ENCODE measurements at places on chromosomes 3 and 15.

DNA sequence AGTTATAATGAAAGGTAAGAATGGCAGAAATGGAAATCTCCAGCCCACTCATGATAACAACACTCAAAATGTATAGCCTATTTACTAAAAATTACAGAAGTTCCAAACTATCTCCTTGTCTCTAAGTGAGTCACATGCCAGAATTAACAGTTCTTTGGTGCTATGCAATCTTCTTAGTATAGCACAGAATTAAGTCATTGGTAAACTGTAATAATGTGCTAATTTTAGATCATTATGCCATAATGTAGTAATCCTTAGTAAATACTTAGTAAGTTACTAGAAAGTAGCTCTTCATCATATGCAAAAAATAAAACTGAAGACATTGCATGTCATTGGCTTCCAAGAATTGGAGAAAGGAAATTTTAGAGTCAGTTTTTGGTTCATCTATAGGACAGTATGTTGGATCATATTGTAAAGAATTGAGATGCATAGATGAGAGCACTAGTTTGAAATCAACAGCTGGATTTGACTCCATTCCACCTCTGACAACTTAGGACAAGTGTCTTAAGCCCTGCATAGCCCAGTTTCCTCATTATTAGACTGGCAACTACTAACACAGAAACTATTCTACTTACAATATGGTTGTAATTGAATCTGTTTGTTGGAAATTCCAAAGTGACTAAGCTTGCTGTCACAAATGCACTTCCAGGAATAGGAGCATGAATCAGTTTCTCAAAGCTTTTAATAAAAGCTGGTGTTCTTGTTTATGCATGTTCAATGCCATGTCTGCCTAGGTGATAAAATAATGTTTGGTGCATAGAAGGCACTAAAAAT is 40.1 kb upstream of the CD47 start:
- DNase-seq: no peak

DNA sequence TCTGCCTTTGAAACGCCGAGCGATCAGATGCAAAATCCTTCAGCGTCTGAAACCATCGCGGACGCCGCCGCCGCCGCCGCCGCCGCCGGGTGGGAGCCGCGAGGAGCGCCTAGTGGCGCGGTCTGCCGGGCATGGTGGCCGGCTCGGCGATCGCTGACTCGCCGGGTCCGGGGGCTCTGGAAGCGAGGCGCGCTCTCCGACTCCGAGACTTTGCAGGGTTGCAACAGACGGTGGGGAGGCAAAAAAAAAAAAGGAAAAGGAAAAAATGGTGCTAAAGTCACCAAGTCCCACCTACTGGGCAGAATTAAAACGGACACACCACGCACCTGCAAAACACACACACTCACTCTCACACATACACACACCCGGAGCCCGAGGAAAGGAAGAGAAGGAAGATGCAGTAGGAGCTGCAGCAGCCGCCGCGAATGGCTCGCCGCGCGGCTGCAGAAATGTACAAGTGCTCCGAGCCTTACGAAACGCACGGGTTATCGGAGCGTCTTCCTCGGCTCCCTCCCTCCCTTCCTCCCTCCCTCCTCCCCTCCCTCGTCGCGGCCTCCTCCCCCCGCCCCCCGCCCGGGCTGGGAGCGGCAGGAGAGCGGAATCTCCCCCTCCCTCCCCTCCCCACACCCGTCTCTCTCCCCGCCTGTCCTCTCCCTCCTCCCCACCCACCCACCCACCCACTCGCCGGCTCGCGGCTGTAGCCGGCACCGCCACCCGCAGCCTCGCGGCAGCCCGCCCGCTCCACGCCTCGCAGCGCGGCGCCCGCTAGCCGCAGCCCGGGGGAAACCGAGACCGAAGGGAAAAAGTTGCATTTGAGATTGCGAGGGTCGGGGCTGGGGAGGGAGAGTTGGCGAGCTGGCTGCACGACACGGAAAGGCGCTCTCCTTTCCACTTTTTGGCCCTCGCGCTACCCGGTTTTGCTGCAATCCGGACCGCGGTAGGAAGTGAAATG is at the start of gene NTRK3:
TSS of gene NTRK3 (minus strand) at position 461 of the 952 bp plus-strand sequence. CDS start 586 bp downstream, outside the sequence.
- no peak for DNase-seq

GRCh38 chr15:57172925-57173324 is 203.4 kb upstream of the CGNL1 start:
- DNase-seq: no peak

DNA sequence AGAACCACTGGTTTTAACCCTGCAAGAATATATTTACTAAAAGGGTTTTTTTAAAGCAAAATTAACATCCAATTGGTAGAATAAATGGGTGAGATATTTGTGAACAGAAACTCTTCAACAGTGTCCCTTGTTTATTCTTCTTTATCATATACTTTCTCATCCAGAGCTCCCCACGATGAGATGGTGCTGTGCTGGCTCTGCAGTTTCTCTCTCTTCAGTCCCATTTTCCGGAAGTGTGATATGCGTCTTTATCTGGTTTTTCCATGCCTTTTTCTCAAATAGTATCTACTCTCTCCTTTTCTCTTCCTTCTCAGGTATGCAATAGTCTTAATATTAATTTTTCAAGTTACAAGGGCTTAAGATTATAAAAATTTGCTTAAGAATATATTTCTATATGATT is 1.5 kb downstream of the EAF2 start:
- DNase-seq: no peak
